Sigmoid colon (tissue), 7 donors: ENCODE measurements at places on chromosomes 4 and X. TPM values are rescaled to one million over a fixed set of nuclear protein-coding genes. Genes with fewer than 3 reads are reported as not detected.

Gene PDZD4
- 24.4 TPM for total RNA-seq

DNA sequence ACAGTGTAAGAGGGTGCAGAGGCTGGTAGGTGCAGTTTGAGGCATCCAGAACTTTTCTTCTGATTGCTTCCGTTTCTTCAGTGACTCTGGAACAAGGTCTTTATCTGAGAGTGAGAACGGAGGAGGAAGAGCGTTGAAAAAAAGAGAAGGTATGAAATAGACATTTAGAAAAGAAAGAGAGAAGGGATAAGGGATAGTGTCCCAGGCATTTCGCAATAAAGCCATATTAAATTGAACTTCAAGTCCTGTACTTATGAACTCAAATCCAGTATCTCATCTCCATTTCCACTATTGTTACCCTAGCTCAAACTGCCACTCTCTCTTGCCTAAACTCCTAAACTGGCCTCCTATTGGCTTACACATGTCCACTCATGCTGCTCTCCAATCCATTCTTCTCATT is 36.7 kb downstream of the NPY2R start:
- no peak for DNase-seq

Gene MBNL3
- total RNA-seq: 1.7 TPM

DNA sequence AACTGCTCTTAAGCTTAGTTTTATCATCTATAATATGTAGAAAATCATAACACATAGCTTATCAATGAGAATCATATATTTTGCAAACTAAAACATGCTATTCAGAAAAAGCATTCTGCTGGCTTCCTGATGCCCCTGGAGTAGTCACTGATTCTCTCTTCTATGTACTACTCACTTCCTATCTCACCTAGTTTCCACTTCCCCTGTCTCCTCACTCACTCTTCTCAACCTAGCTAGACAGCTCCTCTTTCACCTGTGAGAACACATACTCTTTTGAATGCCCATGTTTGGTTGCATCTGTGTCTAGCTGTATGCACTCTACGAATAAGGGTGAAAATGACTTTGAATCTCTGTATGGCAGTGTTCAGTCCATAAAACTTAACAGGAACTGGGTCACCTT is 9.3 kb downstream of the TMEM144 start:
- no peak for DNase-seq

DNA sequence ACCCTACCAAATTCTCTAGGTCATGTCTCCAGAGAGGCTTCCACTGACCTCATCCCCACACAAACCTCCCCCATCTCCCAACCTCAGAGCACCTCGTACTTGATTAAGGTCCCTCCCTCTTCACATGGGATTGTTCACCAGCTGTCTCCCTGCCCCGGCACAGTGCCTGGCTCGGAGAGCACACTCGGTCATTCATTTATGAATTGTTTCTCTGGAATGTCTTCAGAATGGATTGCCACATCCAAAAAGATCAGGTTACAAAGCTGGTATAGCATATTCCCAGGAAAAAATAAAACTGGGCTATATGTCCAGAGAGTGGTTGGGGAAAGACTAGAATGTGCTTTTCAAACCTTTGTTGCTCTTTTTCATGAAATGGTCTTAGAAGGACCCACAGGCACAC is 21.6 kb downstream of the JAKMIP1 start:
- DNase-seq: no peak

DNA sequence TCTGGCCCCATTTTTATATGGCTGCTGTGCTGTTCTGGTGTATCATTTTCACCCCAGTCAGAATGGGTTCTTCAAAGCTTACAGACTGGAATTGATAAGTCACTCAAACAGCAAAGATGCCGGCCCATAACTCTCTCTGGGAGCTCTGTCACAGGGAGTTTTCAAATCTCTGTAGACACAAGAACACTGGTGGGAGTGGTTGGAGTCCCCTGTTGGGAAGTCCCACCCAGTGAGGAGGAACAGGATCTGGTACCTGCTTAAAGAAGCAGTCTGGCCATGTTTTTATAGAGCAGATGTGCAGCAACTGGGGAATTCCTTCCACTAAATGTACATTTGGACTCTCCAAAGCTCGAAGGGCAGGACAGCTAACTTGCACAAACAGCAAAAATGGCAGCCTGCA is 69.3 kb upstream of the UGT2B7 start:
- no peak for DNase-seq

GRCh38 chr4:60683357-60683756 is 516.8 kb upstream of the ADGRL3 start:
- no peak for DNase-seq

Gene RLIM
- total RNA-seq: 20.4 TPM
